Epithelial cell of prostate (primary cell): ENCODE measurements at places on chromosomes 4 and X.

DNA sequence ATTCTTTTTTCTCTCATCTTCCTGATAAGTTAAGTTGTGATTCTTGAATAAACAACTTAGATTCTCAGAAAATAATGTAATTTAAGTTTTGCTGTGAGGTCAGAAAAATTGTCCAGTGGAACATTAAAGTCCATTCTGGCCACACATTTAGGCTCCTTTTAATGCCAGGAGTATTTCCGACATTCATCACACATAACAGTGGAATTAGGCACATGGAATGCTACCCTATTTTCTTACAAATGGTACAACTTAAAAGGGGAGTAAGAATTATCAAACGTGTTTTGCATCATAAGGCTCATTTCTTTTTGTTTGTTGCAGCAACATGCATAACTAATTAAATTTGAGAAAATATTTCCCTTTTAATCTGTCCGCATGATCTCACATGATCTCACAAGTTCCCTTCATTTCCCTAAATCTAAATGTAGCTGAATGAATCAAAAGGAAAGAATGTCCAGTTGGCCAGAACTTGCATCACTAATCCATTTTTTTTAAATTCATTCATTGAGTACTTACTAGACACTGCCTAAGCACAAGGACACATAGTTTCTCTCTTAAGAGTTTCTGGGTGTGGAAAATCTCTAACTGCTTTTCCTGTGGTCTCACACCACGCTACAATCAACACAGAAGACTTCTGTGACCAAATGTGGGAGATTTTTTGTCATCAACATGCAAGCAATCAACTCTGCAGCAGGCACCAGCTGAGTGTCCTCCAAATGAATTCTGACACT is 22.0 kb downstream of the SPARCL1 start:
- DNase-seq = no peak

DNA sequence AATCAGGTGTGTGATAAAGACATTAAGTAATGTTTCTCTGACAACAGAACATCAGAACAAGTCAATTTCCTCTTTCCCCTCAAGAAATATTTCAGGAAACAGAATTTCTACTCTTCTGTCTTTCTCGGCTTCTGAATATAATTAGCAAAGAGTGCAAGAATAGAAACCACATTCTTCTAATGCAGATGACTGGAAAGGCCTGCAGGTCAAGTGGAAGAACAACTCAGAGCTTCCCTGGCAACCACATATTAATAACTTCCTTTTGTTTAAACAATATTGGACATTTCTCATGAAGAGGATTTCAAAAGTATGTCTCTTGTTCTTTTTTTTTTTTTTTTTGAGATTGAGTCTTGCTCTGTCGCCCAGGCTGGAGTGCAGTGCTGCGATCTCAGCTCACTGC is 225.5 kb downstream of the PARM1 start:
- DNase-seq = no peak

- DNase-seq = no peak
These were observed 777.8 kb upstream of the FRG1 start for GRCh38 chr4:189162888-189163287.

- no peak for DNase-seq
These were observed 256.3 kb downstream of the CENPC start for GRCh38 chr4:67288964-67289363.

DNA sequence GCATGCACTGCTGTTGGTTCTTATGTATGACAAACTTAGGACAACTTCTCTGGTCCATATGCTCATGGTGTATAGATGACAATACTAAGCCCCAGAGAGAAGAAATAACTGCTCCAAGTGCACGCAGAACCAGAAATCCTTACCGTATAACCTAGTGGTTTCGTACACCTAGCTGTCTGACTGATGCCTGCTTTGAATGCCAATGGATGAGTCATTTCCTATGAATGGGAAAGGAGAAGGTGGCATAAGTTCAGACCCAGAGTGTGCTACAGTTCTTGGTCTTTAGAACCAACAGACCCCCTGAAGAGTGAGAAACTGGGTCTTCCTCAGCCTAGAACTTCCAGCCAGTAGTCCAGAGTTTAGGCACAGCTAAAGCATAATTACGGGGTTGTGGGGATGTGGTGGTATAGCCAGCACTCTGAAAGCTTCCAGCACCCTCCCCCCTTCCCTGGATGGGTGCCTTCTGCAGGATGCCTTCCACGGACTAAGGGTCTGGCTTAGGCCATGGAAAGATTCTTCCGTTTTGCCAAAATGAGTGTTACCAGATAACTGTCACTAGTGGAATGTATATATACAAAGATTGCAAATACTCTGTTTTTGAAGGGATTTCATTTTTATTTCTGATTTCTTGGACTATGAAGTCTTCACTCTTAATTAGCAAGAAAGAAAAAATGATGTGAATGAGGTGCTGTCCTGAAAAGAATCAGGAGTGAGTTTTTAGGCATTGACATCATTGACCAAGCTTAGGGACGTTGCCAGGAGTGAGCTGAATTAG is 84.6 kb upstream of the PACRGL start:
- peak; percentile 29 for DNase-seq

- no peak for DNase-seq
These were observed 76.0 kb upstream of the MXD4 start for GRCh38 chr4:2337896-2338295.

GRCh38 chr4:26457412-26457811 is 32.9 kb downstream of the CCKAR start:
- DNase-seq = no peak

DNA sequence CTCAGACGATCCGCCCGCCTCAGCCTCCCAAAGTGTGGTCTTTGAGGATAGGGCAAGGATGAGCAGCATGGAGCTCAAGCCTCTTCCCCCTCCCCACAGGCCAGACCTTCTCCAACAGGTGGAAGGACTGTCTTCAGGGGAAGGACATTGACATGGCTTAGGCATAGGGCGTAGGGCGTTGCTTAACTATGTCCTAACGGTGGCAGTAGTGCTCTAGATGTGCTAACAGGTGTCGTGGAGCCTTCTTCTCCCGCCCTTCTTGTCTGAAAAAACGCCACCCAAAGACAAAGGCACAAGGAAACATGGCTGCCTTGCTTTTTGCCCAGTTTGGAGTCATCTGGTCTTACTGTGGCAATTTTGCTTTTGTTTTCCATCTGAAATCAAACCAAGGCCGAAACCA is 219.8 kb downstream of the OR13H1 start:
- DNase-seq = no peak

DNA sequence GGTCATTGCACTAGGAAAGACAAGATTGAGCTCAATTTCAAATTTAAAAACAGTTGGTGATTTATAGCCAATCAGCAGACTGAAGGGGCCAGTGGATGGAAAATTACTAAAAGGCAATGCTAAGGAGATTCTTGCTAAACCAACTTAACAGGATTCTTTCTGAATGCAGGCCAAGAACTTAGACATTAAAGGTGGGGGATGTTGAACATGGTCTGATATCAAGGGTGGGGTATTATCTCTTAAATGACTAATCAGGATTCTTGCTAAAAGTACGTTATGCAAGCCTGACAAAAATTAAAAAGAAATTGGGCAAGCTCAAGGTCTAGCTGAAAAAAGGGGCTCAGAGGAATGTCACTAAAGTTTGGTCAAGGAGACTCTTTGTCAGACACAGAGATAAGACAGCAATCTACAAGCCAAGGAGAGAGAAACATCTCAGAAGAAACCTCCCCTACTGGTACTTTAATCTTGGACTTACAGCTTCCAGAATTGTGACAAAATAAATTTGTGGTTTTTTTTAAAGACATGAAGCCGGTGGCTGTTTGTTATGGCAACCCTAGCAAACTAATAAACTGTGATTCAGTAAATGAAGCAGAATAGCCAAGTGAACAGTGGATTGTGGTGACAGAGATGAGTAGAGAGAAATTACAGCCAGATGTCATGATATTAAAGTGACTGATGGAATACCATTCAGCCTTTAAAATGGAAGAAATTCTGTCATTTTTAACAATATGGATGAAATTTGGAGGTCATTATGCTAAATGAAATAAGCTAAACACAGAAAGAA is 120.3 kb upstream of the KLHL4 start:
- no peak for DNase-seq

DNA sequence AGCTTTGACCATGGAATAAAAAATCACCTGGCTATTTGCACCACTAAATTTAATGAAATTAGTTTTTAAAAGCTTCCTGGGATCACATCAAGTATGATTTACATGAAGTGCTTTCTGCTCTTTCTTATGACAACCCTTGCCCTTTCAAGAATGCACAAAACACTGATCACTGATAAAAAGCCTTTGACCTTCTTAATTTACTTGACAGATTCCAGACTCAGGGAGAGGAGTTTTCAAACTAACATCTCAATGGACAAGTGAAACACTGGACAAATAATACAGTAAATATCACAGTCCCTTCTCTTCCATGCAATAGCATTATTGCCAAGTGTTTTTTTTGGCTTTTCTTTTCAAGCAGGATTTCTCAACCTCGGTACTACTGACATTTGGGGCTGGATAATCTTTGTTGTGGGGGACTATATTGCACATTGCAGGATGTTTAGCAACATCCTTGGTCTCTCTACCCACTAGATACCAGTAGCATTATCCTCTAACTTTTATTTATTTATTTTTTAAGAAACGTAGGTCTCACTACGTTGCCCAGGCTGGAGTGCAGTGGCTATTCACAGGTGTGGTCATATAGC is 86.3 kb downstream of the ZNF827 start:
- DNase-seq = no peak

GRCh38 chr4:80173401-80173800 is 23.9 kb upstream of the PRDM8 start:
- peak; percentile 75 for DNase-seq

DNA sequence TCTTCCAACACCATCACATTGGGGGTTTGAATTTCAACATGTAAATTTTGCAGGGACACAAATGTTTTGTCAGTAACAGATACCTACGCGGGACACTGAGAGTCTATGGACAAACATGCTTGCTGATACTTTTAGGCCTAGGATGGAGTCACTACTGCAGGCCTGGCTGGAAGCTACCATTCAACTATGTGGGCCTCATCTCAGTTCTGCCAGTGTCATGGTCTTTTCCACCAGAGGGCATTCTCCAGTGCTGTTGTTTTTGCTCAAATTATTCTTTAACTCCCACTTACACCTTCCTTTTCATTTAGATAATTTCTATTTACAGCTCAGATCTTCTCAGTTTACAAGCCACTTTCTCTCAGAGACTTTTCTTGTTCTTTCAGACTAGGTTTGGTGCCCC is 7.0 kb upstream of the ANK2 start:
- DNase-seq = no peak

GRCh38 chrX:119015407-119016237 is 41.2 kb downstream of the LONRF3 start:
- DNase-seq = peak; percentile 82

GRCh38 chr4:138199568-138200235 is 42.4 kb downstream of the SLC7A11 start:
- peak; percentile 80 for DNase-seq

DNA sequence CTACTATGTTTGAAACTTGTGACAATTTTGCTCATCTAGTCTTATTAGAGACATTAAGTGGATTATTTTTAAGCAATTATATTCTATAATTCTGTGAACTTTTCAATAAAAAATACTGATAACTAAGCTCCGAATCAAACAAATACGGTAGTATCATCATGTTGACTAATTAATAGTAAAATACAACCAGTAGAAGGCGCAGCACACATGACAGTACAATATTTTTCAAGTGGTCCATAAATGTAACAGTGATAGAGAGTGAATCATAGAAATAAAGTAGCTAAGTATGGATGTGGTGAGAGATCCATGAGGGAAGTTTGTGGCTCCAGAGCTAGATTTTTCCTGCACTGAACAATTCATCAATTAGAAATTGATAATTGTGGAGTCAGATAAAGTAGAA is 666.2 kb downstream of the KCTD8 start:
- DNase-seq = no peak

DNA sequence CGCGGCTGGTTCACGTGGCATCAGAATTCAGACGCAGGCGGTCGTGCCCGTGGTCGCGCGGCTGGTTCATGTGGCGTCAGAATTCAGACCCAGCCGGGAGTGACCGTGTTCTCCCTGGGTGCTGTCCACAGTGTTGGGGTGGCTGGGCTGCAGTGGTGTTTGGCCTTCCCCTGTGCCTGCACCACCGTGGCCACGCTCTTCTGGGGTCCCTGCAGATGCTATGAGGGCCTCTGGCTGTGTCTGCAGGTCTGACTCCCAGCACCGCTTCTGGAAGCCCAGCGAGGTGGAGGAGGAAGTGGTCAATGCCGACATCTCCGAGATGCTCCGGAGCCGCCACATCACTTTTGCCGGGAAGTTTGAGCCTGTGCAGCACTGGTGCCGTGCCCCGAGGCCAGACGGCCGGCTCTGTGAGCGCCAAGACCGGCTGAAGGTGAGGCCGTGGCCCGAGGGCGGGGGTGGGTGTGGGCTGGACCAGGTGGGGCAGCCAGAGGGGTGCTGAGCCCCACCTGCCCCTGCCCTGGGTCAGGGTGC is 26.4 kb downstream of the NKX1-1 start:
- DNase-seq = no peak

DNA sequence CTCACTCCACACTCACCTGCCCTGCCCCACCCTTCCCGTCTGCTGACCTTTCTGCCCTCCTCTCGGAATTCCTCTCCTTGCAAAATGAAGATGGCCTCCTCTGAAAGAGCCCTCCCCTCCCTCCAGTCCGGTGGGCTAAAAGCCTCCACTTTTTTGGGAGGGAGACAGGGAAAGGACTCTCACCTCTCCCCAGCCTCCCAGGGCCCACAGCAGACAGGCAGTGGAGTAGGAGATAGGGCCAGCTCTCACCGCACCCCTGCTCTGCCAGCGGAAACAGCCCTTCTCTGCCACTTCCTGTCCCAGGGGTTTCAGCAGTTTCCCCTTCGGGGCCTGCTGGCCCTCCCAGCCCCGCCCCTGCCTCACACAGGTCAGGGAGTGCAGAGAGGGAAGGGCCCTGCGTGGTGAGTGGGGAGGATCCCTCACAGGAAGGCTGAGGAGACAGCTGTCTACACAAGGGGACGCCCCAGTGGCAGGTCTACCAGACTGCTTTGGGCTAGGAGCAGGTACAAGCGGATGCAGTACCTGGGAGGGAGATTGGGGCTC is 18.2 kb downstream of the ELF4 start:
- no peak for DNase-seq

GRCh38 chr4:59400334-59400733 is 1799.8 kb upstream of the ADGRL3 start:
- no peak for DNase-seq

- DNase-seq = peak; percentile 70
These were observed at the start of gene ARHGAP24 for GRCh38 chr4:85474818-85475630. ARHGAP24 (plus strand) TSS chr4:85475150.

DNA sequence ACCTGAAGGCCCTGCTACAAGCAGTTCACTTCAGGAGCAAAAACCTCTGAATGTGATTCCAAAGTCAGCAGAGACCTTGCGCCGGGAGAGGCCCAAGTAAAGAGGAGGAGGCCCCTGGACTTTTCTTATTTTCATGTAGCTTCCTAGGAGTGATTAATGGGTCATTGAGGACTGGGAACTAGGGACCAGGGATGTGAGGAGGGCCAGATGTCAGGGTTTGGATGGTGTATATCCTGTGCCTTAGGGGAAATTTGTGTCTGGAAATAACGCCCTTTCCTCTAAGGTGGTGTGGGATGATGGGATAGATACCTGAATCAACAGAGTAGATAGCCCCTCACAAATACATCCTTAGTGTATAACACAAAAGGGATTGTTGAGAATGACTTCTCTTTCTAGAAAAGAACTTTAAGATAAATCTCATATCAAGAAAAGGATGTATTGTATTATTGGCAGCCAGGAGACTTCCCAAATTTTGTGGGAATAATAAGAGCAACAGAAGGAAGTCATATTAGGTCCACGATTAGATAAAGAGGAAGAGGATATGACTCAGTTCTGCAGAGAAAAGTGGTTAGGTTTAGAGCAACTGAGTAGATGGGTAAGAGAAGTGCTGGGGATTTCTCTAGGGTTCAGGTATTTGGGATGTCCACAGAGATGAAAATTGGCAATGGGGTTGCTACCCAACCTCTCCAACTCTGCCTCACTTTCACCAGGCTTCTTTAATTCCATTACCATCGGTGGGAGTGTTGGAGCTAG is 1.1 kb downstream of the ITGB1BP2 start:
- no peak for DNase-seq
